Kidney (tissue), 22 donors: ENCODE measurements at places on chromosomes 2 and 18. TPM values are rescaled to one million over a fixed set of nuclear protein-coding genes. Genes with fewer than 3 reads are reported as not detected.

GRCh38 chr2:169018390-169018789 lies 12.7 kb downstream of the ABCB11 start:
- no peak for DNase-seq

DNA sequence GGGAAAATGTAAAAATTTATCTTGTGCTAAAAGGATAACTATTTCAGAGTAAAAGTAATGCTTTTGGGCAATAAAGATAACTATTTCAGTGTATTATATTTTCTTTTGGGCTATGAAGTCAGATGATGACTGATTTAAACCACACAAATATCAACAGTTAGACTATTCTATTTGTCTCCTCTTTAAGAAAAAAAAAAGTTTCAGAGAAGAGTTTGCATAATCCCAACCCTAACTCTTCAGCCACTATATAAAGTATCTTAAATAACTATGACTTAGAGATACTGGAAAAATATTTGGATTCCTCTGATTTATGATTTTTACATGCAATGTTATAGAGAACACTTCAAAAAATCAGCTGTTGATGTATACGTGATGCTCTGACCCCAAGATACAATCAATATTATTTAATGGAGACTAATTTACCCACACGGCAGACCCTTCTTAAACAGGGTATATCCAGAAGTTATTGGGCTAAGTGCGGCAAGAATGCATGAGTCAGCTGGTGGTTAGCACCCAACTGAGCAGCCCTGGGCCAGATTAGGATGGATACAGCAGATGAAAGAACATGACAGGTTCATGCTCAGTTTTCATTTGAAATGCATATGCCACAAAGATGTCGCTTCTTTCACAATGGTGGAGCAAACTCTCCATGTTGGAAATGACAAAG lies 279.0 kb downstream of the AFF3 start:
- DNase-seq = no peak

- no peak for DNase-seq
These were observed 17.8 kb upstream of the PMAIP1 start for GRCh38 chr18:59881728-59882656.

The GFPT1 gene
- 9.5 TPM for polyA plus RNA-seq
